Stimulated activated CD8-positive, alpha-beta memory T cell treated with anti-CD3 and anti-CD28 coated beads, Interleukin-4, amount 100 ng/mL, for 1 hour (primary cell): ENCODE measurements at places on chromosomes 2 and 18.

DNA sequence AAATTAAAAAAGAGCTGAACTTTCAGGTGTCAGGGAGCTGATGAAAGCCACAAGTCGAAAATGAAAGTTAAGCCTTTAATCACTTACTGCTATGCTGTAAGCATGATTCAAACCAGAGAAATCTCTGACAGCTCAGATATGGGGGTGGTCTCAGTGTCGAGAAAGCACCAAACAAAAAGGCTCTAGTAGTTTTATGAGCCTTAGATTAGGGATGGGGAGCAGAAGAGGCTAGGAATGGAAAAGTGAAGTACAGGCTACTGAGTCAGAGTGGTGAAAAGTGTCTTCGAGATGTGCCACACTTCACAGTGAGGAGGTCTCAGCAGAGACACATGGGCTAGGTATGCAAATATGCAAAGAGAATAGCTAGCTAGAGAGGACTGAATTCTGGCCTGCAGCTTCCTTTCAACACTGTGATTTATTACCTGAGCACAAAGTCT is 482.2 kb downstream of the SPAG16 start:
- DNase-seq, result no peak

GRCh38 chr2:24203029-24203786 is 28.4 kb downstream of the FAM228A start:
- DNase-seq, result no peak

DNA sequence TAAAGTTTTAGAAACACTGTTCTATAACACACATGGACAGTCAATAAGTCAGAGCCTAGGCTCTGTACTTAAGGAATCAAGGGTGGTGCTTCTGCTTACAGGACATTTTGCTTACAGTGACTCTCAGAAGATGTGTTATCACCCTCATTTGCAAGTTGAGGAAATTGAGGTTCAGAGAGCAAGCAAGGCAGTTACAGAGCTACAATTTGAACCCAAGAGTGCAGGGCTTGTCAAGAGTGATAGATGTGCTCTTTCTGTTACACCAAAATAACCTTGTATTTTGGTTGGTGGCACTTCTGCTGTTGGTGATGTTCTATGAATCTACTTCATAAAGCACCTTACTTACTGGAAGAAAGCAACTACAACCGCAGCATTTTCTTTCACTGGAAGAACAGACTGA is 170.2 kb downstream of the THADA start:
- no peak for DNase-seq

- DNase-seq, result no peak
Observed at GRCh38 chr2:48369971-48370370, 160.0 kb upstream of the STON1 start.

DNA sequence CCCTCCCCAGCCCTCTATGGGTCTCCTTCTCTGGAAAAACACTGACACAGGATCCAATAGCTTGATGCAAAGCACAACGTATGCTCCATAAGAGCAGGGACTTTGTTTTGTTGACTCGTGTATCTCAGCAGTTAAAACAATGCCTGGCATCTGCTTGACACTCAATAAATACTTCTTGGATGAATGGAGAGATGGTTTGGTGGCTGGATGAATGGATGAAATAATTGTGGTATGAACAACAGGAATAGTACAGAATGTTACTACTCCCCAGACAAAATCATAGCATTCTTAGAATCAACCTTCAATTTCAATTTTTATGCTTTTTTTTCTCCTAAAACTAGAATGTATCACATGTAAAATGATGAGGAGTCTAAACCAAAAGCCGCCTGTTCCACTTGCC is 57.4 kb downstream of the KCNE4 start:
- no peak for DNase-seq

- no peak for DNase-seq
Observed at GRCh38 chr18:64110692-64111480, 38.0 kb downstream of the LINC00305 start.

GRCh38 chr2:121649149-121649595 is at the start of gene CLASP1:
TSS of gene CLASP1 (minus strand) at chr2:121649462. CDS start at chr2:121605895, 43,567 bp downstream.
- no peak for DNase-seq

- DNase-seq, result no peak
Observed at GRCh38 chr2:51723691-51724090, 691.8 kb upstream of the NRXN1 start.

DNA sequence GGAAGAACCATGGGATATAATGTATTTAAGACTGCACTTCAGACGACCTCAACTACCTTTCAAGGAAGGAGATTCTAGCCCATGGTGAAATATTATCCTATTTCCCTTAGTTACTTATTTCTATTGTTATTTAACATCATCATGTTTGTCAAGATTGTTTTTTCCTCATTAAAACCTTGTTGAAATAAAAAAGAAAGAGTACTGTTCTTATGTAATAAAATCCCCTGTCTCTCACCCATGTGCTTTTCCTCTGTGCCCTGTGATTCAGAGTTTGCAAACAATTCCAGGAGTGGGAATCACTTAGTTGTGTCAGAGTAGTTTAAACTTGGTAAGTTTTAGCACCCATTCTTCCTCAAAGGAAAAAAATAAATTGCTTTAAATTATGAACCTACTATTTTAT is 43.6 kb downstream of the ERBB4 start:
- no peak for DNase-seq

- DNase-seq, result no peak
Observed at GRCh38 chr18:22489704-22490103, 72.0 kb upstream of the CTAGE1 start.

DNA sequence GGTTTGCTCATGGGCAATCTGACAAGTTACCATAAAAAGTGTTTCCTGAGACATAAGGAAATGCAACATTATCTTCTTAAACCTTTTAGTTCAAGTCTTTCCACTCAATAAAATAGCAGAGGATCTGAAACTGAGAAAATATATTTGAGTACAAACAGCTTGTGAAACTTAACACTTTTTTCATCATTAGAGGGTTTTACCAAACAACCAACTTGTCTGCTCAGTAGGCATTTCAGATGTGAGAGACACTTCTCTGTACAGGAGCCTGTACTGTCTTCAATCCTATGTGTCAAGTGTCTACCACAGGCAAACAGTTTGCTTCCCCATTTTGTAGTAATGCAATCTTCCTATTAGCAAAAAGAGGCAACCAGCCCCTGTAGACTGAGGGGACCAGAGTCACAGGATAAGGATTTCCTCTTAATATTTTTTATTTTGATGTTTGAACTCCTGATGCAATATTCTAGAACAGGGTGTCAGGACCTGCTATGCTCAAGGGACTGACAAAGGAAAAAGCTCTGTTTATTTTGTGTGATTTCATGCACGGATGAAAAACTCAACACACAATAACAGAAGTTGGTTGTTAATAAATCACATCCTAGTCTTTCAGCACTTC is 159.1 kb upstream of the LHCGR start:
- DNase-seq, result no peak

DNA sequence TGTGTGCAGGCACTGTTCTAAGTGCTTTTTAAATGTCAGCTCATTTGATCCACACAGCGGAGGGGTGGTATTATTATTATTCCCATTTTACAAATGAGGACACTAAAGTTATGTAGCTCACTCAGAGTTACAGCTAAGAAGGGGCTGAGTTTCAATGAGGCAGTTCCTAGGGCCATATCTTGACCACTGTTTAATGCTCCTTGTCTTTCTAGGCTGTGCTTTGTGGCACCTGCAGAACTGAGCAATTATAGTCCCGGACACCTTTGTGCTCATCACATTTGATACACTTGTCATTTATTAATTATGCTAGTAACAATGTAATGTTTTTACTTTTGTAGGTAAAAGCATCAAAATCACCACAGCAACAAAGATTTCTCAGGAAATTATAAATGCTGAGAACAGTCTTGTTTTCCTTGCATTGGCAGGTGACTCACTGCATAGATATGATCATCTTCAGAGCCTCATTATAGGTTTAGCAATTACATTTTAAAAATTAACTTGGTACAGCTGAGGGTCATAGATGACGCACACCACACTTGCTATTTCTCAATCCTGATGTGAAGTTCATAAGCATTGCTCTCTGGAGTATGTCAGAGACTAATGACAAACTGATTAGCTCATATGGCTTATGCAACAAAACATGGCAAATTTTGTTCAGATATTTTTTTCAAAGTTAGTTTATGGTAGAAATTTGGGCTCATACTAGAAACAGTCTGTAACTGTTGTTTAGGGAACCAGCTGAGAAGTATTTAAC is 366.8 kb downstream of the TGIF1 start:
- no peak for DNase-seq

DNA sequence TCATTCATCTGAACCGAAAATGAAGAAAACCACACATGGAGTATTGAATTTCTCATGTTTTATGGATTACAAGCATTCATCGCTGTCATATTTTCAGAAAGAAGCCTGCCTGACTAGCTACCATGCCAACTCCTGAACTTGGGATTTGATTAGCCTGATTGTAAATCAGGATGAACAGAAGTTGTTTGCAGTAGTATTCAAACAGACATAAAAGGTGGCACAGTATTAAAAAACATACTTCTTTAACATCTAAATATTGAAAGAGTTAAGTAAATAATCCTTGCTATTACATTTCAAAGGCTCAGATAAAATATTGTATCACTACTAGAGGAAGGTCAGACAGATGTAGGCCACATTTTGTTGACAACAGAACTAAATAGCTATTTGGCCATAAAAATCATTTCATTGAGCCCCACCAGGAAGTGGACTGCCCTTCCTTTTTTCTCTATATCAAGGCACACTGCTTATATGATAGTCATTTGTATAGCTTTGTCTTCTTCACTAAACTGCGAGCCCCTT is 21.6 kb downstream of the SLC38A11 start:
- DNase-seq, result no peak

- no peak for DNase-seq
Observed at GRCh38 chr18:2840521-2840920, 6.3 kb upstream of the EMILIN2 start.

DNA sequence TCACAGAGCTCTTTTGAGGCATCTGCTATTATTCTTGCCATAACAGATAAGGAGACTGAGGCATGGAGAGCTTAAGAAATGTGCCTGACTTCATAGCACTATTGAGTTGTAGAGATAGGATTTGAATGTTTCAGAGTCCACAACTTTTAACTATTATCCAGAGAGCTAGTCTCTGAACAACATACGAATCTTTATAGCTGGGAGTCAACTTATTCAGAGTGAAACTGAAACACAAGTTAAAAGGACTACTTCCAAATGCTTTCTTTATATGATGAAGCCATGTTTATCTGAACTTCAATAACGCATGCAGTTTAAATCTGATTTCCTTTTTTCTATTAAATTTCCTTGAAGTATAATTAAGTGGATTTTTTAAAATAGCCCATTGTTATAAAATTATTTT is 268.8 kb downstream of the IKZF2 start:
- no peak for DNase-seq

DNA sequence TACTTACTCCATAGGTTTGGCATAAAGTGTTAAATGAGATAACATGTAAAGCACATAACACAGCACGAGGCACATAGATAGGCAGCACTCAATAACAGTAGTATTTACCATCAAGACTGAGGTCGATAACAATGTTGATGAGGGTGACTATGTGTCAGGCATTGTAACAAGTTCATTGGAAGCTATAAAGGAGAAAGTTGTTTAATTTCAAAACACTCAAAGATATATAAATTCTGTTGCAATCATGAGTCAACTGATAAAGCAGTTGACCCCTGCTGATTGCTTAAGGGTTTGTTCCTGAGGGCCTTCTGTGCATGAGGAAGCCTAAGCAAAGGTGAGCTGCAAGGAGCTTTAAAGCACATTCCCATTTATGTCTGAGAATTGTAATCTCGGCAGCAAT is 760.5 kb downstream of the SATB2 start:
- DNase-seq, result no peak

DNA sequence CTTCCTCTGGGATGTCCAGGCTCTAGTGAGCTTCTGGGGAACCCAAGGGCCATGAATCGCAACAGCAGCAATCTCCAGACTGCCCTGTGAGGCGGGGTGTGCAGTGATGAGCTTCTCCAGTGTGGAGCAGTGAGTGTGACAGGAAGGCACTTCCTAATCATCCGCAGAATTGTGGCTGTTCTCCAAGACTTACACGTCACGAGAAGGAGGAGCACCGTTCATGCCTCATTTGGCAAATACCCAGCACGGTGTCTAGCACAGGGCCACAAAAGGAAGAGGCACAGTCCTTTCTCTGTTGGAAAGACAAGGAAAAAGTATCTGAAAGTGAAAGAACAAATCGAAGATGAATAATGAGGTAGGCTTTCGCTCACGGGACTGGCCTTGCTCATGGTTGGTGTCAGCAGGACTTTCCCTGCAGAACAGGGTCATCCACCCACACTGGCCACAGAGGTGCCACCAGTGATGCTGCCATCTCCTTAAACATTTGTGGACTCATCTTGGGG is 125.1 kb upstream of the HAAO start:
- no peak for DNase-seq
